ENCODE measurements at places on chromosomes 11 and 22. TPM values are rescaled to one million over a fixed set of nuclear protein-coding genes. Genes with fewer than 3 reads are reported as not detected.

The BAIAP2L2 gene
- total RNA-seq: 0.88 TPM

The APOA5 gene
- total RNA-seq: not detected

The SAA4 gene
- total RNA-seq: not detected

The NXPE1 gene
- not detected for total RNA-seq

The MPZL2 gene
- total RNA-seq: not detected

The TSG101 gene
- 67.3 TPM for total RNA-seq

The MMP1 gene
- 0.72 TPM for total RNA-seq

The RNF215 gene
- 20.6 TPM for total RNA-seq

The HEPHL1 gene
- not detected for total RNA-seq

The HDAC10 gene
- total RNA-seq: 20.6 TPM

The ANKRD42 gene
- total RNA-seq: 10.5 TPM

The CCDC87 gene
- 1.1 TPM for total RNA-seq

The ZNF280B gene
- total RNA-seq: 1.5 TPM

The MFRP gene
- not detected for total RNA-seq

The GRIK4 gene
- under 0.01 TPM for total RNA-seq

The SLC22A9 gene
- not detected for total RNA-seq

The CDPF1 gene
- total RNA-seq: 15.0 TPM

The TENM4 gene
- 63.3 TPM for total RNA-seq

The TSPAN32 gene
- total RNA-seq: 0.59 TPM

The ANGPTL5 gene
- 1.2 TPM for total RNA-seq

The OR6A2 gene
- total RNA-seq: 0.59 TPM

The JHY gene
- total RNA-seq: 12.7 TPM

The EFCAB6 gene
- total RNA-seq: 1.8 TPM

The SCGB1A1 gene
- total RNA-seq: not detected

The MAP6 gene
- 0.72 TPM for total RNA-seq

The CPSF7 gene
- 29.0 TPM for total RNA-seq

The MCAT gene
- total RNA-seq: 12.7 TPM

The KRTAP5-11 gene
- not detected for total RNA-seq

The CD6 gene
- not detected for total RNA-seq

The CHID1 gene
- total RNA-seq: 43.9 TPM

The NAT10 gene
- 20.6 TPM for total RNA-seq

The FZD4 gene
- 12.7 TPM for total RNA-seq

The MPZL3 gene
- 1.8 TPM for total RNA-seq

The OR52E1 gene
- not detected for total RNA-seq

The OR56A1 gene
- under 0.01 TPM for total RNA-seq

The INS gene
- total RNA-seq: not detected

The CENPM gene
- 1.8 TPM for total RNA-seq

The OR5B17 gene
- total RNA-seq: not detected

All from osteoblast (primary cell).